ENCODE measurements at places on chromosomes 4 and X.
A peak's percentile ranks its signal among the peaks of the same experiment; 100 is the strongest.

DNA sequence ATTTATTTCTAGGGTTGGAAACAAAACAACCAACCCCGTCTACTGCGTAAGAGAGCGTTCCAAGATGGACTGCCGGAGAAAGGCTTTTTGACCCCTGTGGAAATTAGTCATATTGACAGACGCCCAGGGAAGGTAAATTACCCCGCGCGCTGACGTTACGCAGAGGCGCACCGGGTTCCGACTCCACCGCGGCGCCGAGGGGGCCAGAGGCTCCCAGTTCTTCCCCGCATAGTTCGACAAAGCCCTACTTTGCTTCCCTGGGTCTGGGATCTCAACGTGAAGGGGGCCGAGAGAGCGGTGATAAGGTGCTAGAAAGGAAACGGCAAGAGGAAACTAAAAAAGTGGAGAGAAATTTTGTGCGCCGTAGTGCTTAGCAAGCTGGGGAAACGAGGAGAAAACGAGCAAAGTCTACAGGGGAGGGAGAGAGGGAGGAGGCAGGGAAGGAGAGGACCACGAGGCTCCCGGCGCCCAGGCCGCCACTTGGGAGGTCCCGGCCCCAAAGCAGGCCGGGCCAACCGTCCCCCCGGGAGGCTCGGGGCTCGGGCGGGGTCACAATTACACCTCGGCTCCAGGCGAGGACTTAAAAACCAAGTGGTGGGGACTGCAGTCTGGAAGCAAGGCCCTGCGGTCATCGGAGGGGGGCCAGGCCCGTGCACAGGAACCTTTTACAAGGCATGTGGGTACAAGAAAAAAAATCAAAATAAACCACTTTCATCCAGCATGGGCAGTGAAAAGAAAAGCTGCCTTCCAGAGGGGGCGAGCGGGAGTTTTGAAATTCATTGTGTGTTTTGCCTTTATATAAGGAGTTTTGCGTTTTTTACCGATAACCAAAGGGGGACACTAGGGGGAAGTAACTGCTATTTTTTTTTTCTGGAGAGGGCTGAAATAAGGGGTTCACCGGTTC, 13.2 kb downstream of the HAND2 start:
- peak; percentile 55 for DNase-seq

- no peak for DNase-seq
Measured at GRCh38 chrX:8749697-8750096, 17.8 kb upstream of the ANOS1 start.

- peak; percentile 47 for DNase-seq
Measured at GRCh38 chr4:34046580-34046979, 2197.7 kb downstream of the ARAP2 start.

GRCh38 chr4:57291911-57292310, 181.7 kb upstream of the IGFBP7 start:
- DNase-seq = no peak

DNA sequence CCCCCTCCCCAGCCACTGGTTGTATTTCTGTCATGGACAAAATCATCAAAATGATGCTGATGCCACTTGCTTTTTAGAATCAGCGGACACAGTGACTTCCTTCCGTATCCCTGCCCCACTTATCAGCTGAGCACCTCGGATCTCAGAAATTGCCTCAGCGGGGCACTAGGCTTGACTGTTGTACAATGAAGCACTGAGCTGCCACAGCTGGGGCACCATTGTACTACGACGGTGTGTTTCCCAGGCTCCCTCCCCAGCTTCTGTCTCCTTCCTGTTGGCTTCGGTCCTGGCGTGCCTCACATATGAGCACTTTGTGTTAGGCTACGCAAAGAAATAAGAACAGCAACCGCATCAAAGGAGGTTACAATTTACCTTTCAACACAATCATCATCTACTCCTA, 82.4 kb downstream of the F11 start:
- no peak for DNase-seq

DNA sequence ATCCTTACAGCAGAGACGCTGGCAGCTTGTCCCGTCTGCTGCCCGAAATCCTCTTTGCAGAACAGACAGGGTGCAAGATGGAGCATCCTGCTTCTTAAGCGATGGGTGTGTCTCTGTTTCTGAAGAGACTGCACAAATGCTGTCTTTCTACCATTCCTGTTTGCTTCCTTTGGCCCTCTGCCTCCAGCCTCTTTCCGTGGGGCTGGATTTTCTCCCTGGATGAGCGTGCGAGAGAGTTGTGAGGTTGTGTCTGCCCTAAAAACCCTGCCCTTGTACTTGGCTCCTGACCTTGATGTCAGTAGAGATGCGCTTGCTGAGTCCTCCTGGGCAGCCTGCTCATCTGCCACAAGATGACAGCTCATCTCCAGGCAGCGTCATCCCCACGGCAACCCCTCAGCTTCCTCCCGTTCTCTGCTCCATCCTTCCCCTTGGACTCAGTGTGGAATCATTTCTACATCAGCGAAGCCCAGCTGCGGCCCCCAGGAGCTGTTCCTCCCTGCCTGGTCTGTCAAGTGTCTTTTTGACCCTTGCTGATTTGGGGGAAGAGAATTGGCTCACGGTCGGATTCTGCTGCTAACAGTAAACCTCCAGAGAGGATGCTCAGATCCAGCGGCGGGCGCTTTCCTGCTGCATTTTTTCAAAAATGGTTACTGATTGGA, 246.2 kb downstream of the ASMT start:
- no peak for DNase-seq

DNA sequence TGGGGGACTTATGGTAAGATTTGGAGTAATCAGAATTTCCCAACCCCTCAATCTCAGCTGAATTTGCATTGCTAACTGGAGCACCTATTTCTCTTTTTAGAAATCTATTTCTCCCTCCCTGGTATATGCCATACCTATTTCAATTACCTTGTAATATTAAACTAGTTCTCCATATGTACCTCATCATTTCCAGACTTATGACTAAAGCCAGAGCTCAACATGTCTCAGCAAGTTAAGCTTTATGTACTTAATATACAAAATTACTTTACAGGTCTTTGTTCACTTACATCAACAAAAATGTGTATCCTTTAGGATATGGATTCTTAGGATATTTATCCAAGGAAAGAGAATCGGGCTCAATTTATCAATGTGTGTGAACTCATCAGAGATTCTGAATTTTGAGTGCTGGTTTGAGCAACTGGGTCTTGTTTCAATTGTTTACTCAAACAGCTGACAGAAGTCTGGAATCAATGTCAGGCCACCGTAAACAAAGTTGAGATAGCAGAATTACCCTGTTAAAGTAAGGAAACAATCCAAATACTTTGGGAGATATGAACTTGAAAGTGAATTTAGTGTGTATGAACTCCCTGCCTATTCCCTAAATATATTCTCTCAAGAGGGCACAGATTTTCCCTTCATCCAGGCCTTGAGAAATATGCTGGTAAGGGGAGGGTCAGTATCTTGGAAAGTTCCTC, 199.6 kb downstream of the VEGFC start:
- DNase-seq = no peak

GRCh38 chrX:45745479-45745878, 544.8 kb upstream of the DIPK2B start:
- no peak for DNase-seq

- no peak for DNase-seq
Measured at GRCh38 chrX:154116426-154117211, 19.1 kb upstream of the MECP2 start.

DNA sequence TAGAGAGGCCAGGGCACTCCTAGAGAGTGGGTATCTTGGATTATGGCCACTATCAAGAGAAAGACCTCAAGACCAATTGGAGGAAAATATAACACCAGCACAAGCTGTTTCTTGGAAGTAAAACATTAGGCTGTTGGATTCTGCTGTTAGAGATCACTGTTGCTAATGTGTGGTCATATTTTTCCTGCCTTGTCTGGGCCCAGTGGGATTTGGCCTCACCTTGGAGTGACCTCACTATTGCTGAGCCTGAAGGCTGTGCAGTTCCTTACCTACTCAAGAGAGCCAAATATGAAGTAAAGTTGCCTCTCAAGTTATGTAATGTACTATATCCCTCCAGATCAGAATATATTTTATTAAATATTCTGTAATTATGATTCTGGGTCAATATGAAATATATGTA, 355.4 kb upstream of the CTSO start:
- no peak for DNase-seq

DNA sequence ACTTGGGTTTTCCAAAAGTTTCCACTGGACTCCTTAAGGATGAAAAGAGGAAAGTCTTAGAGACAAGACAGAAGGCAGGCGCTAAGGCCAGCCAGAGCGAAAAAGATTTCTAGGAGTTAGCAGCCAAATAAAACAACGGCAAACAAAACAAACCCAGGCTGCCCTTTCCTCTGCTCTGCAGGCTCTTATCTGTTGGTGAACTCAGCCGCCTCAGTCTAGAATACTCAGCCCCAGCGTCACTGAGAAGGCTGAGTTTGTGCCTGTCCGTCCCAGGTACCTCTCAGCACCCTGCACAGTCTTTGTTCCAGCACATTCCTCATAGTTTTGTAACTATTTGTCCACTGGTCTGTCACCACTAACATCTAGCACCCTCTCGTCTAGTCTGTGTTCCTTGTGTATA, 75.6 kb upstream of the FAM9C start:
- DNase-seq = no peak

DNA sequence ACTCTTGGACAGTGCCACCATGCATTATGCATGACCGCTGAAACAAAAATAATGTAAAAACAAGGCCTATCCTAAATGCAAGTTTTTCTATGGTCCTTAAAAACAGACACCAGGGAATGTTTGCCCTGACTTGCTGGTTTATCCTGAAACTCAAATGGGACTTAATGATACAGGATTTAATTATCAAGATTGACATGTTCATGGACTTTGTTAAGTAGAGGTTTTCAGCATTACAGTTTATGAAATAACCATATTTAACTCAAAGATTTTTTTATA, 1.3 kb downstream of the NFKB1 start:
- no peak for DNase-seq

DNA sequence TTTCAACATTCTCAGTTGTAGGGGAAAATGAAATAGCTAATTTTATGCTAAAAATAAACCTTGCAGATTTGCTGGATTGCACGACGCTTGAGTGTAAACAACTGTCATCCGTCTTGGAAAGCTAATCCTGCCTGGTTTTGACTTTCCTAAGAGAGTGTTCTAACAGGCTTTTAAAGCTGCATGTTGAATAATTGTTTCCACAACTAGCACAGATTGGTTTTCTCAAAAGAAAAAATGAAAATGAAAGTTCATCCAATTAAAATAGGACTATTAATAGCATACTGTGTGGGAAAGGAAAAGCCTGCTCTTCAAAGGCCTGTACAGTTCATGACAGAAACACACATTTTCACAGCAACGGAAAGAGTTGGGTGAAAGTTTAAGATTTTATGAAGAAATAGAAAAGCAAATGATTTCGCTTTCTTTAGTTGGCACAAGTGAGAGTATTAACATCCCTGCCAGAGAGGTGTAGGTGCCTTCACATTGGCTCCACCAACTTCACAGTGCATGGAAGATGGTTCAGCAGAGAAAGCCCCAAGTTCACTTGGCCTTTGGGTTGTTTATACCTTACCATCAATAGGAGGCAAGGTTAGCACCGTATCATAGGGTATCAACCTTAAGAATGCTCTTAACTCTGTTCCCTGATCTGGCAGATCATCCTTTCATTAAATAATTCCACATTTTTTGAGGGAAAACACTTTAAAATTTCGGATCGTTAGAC, 140.0 kb upstream of the GUCY1A1 start:
- no peak for DNase-seq

DNA sequence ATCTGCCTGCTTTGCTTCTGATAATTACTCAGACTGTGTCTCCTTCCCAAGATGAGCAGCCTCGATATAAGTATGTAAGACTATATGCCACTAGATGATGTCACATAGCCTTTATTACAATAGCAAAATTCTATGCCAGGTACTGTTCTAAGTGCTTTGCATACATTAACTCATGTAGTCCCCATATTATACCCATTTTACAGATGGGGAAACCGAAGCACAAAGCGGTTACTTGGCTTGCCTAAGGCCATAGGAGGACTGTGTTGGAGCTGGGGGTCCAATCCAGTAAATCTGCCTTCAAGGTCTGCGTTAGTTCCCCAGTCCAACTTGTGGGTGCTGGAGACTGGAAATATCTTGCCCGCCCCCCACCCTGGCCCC, 826 bp upstream of the SCML1 start:
- no peak for DNase-seq

DNA sequence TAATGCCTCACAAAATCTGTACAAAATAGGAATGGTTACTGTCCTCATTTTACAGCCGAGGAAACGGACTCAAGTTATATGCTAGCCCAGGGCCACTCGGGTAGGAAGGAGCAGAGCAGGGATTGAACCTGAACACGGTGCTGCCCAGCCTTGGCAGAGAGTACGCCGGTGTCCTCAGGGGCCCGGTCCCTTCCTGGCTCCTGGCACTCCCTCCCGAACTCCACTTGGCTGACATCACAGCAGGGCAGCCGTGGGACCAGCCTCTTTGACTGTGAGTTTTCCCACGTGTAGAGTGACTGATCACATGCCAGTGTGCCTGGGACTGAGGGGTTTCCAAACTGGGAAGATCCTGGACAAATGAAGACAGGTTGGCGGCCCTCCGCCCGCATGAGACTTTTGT, 23.7 kb downstream of the MAN2B2 start:
- no peak for DNase-seq

DNA sequence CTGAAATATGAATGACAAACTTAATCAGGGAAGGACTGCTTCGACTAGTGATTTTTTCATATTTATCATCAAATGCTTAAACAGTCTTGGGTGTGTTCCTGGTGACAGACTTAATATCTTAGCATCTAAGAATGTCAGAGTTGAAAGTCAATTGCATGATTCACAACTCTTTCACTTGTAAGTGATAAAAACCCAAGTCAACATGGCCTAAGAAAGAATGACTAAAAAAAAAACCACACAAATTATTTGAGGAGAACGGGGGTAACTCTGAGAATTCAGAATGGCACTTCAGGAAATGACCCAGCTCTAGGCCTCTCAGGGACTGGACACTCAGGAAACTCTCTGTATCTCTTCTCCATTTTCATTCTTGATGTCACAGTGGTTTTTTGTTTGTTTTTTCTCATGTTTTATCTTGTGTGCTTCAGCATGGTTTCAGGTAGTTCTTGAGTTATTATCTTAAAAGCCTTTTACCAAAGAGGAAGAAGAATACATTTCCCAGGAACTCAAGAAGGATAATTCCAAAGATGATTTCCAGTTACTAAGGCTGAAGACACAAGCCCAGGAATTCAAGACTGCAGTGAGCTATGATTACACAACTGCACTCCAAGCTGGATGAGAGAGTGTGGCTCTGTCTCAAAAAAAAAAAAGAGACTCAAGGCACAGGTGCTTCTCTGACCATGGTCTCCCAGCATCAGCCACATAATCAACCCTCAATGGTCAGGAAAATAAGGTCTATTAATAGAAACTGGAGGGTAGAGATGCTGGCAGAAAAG, 1697.8 kb upstream of the IGFBP7 start:
- DNase-seq = no peak

- no peak for DNase-seq
Measured at GRCh38 chrX:2572740-2573139, 72.0 kb upstream of the DHRSX start.

- no peak for DNase-seq
Measured at GRCh38 chrX:39811376-39811775, 286.4 kb downstream of the BCOR start.

- no peak for DNase-seq
Measured at GRCh38 chr4:112284662-112285411, 867 bp downstream of the TIFA start.
